Kidney (tissue), 22 donors: ENCODE measurements at places on chromosomes 4 and X. TPM values are rescaled to one million over a fixed set of nuclear protein-coding genes. Genes with fewer than 3 reads are reported as not detected.

GRCh38 chrX:150119323-150119722, 181.0 kb upstream of the EOLA2 start:
- no peak for DNase-seq

GRCh38 chrX:131217989-131218388, 71.1 kb downstream of the IGSF1 start:
- no peak for DNase-seq

- no peak for DNase-seq
Measured at GRCh38 chr4:107065201-107065600, 29.1 kb upstream of the DKK2 start.

DNA sequence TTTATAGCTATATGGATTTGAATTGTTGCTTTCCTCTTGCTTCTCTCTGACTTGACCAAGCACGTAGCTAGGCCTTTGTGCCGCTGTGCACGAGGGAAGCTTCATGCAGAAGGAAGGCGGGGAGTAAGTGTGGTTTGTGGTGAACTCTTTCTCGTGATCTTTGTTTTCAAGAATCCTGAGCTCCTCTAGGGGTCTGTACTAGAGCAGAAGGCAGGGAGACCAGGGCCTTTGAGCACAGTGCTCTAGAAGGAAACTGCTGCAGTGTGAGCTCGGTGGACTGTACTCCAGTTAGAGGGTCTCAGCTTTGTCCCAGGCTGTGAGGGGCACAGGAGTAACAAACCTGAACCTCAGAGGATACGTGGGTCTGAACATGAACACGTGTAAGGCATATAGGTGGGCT, 49.0 kb downstream of the AGA start:
- no peak for DNase-seq

Gene NAP1L2
- total RNA-seq: 9.8 TPM

Gene PRDM8
- 4.2 TPM for total RNA-seq
